ENCODE measurements at places on chromosomes 3 and 15.

- DNase-seq, result no peak
Measured at GRCh38 chr3:84825817-84826216, 133.0 kb upstream of the CADM2 start.

- no peak for DNase-seq
Measured at GRCh38 chr3:52021489-52022268, 26.0 kb upstream of the RPL29 start.

DNA sequence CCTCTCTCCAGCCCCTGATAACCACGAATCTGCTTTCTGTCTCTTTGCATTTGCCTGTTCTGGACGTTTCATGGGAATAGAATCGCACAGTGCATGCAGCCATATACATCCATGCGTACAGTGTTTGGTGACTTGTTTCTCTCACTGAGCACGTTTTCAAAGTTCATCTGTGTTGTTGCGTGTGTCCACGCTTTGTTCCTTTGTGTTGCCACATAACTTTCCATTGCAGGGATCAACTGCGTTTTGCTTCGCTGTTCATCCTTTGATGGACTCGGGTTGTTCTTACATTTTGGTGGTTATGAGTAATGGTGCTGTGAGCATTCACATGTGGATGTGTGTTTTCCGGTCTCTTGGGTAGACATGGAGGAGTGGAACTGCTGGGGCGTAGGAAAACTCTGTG is 56.4 kb upstream of the TAMM41 start:
- DNase-seq, result no peak

GRCh38 chr3:142106548-142106947 is 42.8 kb downstream of the TFDP2 start:
- no peak for DNase-seq

GRCh38 chr15:82398785-82399184 is 30.8 kb upstream of the GOLGA6L9 start:
- DNase-seq, result no peak

- DNase-seq, result no peak
Measured at GRCh38 chr3:80355144-80355543, 587.3 kb upstream of the ROBO1 start.

GRCh38 chr3:54970895-54971294 is 43.0 kb upstream of the LRTM1 start:
- no peak for DNase-seq

DNA sequence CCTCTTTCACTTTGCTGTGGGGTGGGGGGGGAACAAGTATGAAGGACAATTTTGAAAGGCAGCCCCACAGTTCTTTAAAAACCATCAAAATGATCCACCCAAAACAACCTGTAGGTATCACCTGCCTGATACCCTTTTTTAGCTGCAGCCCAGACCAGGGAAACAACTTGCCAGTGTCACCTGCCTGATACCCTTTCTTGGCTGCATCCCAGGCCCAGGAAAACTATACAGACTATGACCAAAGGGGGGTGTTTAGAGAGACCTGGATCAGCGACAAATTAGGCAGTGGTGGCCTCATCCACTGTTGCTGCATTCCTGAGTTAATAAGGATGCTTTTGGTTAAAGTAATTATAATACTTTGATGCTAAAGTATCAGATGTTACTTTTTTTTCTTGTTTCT is 122.0 kb downstream of the VPS13C start:
- DNase-seq, result no peak

DNA sequence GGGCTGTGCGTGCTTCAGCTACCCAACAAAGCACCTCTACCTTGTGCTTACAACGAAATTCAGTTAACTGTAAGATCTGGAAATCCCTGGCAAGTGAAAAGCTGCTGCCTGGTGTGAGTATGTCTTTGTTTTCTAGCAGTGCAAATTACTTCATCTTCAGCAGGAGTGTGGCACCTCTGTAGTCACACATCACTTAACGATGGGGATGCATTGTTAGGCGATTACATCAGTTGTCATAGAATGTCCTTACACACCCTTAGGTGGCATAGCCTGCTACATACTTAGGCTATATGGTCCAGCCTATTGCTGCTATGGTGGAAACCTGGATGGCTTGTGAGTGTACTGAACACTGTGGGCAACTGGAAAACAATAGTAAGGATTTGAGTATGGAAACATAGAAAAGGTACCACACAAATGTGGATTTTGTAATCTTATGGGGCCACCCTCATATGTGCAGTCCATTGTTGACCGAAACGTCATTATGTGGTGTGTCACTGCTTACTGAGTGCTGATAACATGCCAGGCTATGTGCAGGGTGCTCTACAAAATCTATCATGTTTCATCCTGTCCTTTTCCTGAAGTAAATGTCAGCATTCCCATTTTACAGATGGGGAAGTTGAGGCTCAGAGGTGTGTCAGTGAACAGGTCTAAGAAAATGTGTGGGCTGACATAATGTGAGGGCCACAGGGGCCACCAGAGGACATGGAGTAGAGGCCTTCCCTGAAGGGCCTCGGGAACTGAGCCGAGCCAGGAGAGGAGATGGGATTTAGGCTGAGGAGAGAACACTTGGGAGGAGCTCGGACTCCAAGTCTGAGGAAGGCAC is 173.5 kb downstream of the VGLL4 start:
- no peak for DNase-seq

- DNase-seq, result no peak
Measured at GRCh38 chr15:90816401-90817116, 51.8 kb upstream of the FURIN start.

- DNase-seq, result no peak
Measured at GRCh38 chr15:87610366-87610765, 646.2 kb downstream of the NTRK3 start.

DNA sequence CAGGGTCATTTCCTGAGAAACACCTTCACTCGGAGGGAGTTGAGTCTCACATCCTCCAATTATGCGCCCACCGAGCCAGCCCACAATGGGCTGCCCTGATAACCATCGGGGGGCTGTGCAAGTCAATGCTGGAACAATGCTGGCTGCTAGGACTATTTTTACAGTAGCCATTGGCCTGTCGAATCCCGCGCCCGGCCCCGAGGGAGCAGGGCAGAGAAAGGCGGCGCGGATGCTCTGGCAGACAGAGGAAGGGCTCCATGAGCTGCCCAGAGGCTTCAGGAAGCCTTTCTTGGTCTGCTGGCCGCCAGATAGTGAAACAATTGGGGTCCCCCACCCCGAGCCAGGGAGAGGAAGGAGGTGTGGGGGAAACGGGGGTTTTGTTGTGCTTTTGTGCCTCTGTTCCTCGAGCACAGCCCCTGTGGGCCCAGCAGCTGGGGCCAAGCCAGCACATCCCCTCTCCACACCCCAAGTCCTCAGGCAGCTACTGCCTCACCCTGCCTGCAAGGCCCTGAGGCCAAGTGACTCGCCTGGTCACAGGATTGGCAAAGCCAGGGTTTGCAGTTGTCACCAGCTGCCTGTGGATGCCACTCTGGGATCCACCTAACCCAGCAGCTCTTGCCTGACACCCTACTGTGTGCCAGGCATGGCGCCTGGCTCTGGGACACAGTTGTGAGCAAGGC is 39.0 kb downstream of the SLC6A6 start:
- DNase-seq, result no peak

DNA sequence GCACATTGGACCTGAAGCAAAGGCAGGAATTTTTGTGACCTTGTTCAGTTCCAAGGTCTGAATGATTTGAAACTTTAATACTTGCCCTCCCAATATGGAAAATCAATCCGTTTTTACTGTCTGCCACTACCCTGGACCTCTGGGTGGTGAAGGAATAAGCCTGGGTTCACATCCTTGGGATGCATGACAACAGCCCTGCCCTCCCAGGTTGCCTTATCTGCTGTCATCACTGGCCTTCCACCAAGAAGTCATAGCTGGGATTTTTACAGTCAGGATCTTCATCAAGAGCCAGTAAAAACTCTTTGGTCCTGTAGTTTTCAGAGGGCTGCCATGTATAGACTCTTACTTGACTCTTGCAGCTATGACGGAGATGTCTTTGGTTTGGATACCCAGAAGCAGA is 128.6 kb downstream of the MYLK start:
- DNase-seq, result no peak

DNA sequence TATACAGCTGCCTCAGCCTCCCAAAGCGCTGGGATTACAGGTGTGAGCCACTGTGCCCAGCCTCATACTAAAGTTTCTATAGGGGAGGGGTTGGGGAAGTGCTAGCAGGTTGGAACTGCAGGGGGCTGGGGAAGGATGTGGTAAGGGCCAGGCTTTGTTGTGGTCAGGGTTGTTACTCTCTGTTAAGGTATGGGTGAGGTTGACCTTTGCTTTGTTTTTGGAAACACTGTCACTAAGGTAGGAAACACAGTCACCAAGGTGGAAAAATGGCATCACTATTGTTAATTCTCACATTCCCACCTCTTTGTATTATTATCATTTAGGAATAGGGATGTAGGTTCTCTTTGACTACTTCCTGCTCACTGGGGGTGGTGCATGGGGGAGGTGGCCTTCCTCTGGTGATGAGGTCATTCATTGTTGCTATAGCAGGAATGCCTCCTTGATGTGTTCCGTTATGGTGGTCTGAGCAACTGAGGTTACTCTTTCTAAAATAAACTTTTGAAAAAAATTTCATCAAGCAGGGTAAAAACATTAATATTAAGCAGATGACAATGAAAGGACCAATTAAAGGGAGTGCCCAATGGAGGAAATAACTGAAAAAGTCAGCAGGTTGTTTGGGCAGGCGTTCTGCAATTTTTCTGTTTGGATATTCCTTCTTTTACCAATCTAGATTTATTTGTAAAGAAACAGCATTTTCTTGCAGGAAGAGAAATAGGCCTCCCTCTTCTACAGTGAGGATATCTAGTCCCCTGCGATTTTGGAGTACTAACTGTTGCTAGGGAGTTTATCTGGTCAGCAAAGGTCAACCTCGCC is 150.5 kb downstream of the WDR76 start:
- DNase-seq, result no peak

DNA sequence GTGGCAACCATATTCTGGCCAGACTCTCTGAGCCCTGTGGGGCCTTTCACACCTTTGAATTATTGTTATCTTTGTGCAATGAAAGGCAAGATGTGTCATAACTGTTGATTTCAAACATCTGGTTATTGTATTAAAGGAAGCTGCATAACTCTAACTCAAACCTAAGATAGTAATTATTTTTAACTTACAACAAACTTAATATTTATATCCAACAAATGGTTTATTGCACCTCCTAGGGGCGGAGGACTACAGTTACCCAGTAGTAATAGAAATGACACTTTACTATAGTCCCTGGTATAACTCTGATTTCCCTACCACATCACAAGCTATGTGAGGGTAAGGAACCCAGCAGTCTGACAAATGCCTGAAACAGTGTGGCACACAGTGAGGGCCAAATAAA is 363.9 kb upstream of the SUCLG2 start:
- DNase-seq, result no peak

DNA sequence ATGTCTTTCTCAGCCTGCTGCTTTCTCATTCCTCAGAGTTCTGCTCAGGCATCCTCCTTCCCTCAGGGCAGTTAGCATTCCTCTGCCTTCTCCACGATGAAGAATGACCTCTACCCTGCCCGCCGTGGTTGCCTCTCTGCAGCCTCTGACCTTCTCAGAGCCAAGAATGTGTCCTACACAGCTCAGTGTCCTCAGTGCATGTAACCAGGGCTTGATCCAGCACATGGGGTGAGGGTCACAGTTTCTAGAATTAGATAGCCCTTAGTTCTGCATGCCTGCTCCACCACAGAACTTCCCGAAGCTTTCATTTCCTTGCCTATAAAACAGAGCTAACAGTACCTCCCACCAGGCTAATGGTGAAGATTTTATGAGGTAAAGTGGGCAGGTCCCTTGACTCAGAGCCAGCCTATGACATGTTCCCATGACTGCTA is 182.1 kb downstream of the CLSTN2 start:
- no peak for DNase-seq

GRCh38 chr3:197692641-197693040 is 44.1 kb downstream of the RUBCN start:
- no peak for DNase-seq

GRCh38 chr3:68378631-68379030 is 553.7 kb downstream of the TAFA4 start:
- DNase-seq, result no peak

GRCh38 chr3:103918336-103918735 is 1448.4 kb upstream of the ALCAM start:
- DNase-seq, result no peak

- DNase-seq, result no peak
Measured at GRCh38 chr3:177994976-177995375, 541.3 kb upstream of the KCNMB2 start.

DNA sequence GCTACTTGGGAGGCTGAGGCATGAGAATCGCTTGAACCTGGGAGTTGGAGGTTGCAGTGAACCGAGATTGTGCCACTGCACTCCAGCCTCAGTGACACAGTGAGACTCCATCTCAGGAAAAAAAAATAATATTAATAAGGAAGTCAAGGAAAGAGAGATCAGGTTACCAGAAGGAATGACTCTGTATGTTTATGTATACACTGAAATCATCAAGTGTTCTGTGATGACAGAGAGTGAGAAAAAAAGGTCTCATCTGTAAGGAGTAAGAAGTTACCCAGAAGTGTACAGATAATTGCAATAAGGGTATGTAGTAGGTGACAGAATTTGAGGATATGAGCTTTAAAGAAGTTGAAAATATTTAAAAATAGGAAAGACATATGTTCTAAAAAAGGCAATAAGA is 4.3 kb upstream of the CCDC50 start:
- no peak for DNase-seq

- DNase-seq, result no peak
Measured at GRCh38 chr3:38116471-38117162, 20.3 kb downstream of the ACAA1 start.

GRCh38 chr15:69410248-69410874 is 3.8 kb upstream of the KIF23 start:
- DNase-seq, result no peak

- no peak for DNase-seq
Measured at GRCh38 chr3:195771646-195772300, 40.0 kb downstream of the MUC4 start.

DNA sequence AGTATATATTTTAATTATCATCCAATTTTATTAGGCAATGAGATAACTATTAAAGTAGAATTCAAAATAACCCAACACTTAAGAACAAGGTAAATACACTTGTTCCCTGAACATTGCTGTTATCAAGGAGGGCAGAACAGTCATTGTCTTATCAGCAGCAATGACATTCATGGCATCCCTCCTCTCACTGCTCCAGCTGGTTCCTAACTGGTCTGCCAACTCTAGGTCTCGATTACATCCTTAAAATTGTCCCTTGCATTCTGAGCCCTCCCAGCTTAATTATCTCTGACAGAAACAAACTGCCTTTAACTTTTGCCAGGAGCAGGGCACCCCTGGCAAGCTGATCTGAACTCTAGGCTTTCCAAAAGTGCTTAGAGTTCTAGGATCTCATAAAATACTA is 14.0 kb upstream of the DYNC1LI1 start:
- DNase-seq, result no peak

DNA sequence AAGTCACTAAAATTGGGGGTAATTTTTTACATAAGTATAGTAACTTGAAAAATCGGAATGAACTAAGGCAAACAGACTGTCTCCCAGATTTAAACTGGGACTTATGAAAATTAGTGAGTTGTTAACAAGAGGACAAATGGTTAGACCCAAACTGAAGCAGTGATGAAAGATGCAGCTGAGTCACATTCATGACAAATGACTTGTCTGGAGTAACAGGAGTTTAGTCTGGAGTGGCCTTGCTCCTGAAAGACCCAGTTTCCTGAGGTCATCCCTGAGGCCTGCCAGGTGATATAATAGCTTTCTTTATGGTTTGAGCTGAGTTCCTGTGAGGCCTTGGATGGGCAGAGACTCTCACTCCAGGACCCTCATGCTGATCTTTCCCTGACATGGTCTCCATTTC is 9.6 kb upstream of the CTDSPL start:
- no peak for DNase-seq

- no peak for DNase-seq
Measured at GRCh38 chr3:126907557-126907956, 75.4 kb upstream of the PLXNA1 start.

GRCh38 chr3:115709931-115710330 is 86.6 kb downstream of the GAP43 start:
- no peak for DNase-seq

- DNase-seq, result peak; percentile 26
Measured at GRCh38 chr3:20984594-20985205, 766.3 kb downstream of the ZNF385D start.
